Right hindlimb (tissue), 1 donor: ENCODE measurements at places on chromosomes 2 and 18.

DNA sequence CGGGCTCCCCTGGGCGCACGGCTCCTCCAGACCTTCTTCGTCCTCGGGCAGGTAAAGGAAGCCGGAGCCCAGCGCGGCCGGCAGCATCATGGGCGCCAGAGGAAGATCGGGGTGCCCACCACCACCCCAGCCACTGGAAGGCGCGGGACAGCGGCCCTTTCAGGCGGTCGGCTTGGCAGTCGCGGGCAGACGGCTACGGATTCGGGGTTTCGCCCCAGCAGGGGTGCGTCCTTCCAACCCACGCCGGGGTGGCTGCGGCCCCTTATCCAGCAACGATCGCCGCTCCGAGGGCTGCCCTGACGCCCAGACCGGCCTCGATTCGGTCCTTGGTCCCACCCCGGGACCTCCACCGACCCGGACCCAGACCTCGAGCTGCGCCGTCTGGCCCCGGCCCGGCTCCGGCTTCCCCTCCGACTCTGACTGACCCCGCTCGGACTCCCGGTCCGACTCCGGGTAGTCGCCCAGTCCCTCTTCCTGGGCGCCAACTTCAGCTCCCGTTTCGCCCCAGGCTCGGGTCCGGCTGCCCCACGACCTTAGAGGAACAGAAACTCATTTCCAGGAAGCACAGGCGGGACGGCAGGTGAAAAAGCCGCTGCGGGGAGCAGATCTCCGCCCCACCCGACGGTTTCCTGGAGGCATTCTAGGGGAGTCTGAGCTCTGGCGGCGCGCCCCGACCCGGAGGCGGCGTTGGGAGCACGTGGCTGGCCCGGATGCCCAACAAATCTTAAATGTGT, 30.2 kb upstream of the SSB start:
- peak; percentile 31 for DNase-seq

GRCh38 chr2:197297772-197298318, 12.7 kb downstream of the ANKRD44 start:
- DNase-seq = no peak

DNA sequence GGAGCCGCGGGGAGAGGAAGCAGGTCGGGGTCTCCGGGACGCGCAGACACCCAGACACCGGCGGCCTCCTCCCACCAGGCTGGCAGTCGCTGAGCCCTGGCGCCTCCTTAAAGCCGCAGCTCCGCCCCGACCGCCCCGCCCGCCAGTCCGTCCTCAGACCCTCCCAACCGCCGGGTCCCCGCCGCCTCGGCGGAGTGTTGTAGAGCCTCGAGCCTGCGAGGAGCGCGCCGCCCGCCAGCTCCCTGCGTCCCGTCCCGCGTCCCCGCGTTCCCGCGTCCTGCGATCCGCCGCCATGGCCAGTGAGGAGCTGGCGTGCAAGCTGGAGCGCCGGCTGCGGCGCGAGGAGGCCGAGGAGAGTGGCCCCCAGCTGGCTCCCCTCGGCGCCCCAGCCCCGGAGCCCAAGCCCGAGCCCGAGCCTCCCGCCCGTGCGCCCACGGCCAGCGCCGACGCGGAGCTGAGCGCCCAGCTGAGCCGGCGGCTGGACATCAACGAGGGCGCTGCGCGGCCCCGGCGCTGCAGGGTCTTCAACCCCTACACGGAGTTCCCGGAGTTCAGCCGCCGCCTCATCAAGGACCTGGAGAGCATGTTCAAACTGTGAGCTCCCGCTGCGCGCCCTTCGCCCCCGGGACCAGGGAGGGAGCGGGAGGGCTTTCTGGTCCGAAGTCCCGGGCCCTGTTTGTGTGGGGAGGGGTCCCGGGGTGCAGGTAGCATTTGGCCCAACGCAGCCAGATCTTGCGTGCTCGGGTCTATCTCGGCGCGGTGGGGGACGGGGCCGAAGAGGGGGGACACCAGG, at the start of gene EFHD1:
Gene EFHD1 (plus strand): TSS at position 192 of the 793 bp plus-strand sequence. CDS start 101 bp downstream, at position 293.
- peak; percentile 89 for DNase-seq

- no peak for DNase-seq
These were observed 30.3 kb downstream of the STEAP3 start for GRCh38 chr2:119253760-119254600.

GRCh38 chr2:138665937-138666336, 114.3 kb downstream of the NXPH2 start:
- no peak for DNase-seq

DNA sequence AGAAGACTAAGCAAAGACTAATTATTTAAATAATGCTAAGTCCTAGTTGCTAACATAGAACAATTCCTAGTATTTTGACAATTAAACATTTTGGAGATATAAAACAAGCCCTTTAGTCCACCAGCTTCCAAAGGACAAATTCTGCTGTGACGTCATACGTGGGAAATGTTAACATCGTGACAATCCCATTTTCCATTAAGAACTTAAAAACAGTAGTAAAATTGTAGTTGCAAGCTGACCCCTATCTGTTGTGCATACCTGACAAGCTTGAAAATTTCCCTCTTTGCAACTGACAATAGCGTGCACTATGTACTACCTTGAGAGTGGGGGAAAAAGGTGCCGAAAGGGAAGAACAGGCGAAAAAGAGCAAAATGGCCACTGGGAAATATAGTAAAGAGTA, 279.8 kb downstream of the ZNF521 start:
- no peak for DNase-seq

GRCh38 chr2:42493468-42494354, at the start of gene KCNG3:
Gene KCNG3, minus strand, starts transcription at chr2:42493982. Its CDS starts 481 bp downstream, at chr2:42493501.
- peak; percentile 73 for DNase-seq

GRCh38 chr2:73112026-73112912, 479 bp downstream of the RAB11FIP5 start:
- DNase-seq = peak; percentile 40

DNA sequence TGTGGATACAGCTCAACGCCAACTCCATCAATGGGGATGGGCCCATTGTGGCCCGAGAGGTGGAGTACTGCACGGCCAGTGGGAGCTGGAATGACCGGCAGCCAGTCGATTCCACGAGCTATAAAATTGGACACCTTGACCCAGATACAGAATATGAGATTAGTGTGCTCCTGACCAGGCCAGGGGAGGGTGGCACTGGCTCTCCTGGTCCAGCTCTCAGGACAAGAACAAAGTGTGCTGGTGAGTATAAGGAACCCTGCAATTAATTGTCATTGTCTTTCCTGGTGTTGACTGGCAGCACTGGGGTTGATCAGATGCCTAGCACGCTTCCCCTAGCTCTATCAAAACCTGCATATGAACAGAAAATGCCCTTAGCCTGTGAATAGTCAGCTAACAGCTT, 388.1 kb downstream of the PTPRM start:
- DNase-seq = no peak

DNA sequence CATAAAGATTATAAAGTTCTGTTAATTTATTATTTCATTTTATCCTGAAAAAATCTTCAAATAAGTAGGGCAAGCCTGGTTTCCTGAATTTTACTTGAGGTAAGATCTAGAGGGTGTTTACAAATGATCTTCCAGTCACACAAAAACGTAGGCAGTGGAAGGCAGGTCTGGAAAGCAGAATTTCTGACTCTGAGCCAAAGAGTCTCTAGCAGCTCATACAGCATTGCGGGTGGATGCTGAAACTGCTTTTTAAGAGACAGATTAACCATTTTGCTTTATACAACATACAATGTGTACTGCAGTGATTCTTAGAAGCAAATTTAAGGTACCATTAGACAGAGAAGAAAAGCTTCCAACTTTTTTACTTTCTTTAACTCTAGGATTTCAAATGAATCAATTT, 117.0 kb downstream of the FTCDNL1 start:
- DNase-seq = no peak

DNA sequence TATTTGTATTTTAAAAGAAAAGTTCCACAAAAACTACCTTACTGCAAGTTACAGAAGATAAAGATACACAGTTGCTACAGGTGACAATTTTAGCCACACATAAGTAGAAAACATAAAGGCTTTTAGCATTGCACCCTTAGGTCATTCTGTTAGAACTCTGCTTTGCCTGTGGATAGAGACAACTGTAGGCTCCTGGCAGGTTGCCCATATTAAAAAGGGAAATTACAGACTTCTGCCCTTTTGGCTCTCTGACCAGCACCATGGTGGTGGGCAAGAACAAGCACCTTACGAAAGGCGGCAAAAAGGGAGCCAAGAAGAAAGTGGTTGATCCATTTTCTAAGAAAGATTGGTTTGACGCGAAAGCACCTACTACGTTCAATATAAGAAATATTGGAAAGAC, 223.3 kb downstream of the MC4R start:
- no peak for DNase-seq

DNA sequence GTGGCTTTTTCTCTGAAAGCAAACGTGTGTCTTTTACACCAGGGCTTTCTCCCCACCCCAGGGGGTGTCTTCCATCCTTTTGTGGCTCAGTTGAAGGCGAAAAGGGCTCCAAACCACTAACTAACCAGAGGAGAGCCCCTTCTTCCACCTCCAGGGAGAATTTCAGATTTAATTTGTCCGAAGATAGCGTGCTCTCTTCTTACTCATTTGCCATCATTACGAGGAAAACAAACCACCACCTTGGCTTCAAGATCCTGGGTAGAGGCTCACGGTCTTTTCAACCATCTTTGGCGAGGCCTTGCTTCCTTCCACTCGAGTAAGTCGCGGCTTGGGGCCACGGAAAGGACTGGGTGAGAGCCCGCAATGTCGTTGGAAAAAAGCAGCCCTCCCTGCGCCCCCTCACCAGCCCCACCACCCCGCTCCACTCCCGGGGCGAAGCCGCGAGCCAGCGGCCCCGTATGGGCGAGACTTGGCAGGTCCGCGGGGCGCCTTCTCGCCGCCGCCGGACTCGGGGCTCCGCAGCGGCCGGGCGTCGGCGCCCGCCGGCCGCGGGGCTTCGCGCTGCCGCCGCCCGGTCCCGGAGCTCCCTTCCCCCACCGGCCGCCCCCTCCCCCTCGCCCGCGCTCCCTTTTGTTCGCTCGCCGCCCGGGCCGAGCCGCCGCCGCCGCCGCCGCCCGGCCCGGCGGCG, 1.7 kb upstream of the ZNF532 start:
- DNase-seq = peak; percentile 51

DNA sequence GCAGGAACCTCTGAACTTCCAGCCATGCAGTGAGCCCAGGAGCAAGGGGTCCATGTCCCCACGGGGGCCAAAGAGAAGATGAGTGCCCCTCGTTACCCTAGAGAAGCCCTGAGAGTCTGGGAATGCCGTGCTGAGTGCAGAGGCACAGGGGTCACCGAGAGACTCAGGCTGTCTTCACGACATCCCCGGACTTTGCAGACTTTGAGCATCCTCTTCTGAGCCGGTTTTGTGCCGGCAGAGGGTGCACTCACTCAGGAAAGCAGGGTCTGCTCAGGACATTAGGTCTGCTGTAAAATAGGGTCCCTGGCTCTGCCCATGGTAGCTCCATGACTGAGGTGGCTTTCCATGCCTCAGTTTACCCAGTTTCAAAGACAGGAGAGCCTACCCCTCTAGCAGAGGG, 71.0 kb downstream of the GALNT14 start:
- DNase-seq = no peak

- DNase-seq = no peak
These were observed 71.2 kb upstream of the STPG4 start for GRCh38 chr2:47226132-47226922.

DNA sequence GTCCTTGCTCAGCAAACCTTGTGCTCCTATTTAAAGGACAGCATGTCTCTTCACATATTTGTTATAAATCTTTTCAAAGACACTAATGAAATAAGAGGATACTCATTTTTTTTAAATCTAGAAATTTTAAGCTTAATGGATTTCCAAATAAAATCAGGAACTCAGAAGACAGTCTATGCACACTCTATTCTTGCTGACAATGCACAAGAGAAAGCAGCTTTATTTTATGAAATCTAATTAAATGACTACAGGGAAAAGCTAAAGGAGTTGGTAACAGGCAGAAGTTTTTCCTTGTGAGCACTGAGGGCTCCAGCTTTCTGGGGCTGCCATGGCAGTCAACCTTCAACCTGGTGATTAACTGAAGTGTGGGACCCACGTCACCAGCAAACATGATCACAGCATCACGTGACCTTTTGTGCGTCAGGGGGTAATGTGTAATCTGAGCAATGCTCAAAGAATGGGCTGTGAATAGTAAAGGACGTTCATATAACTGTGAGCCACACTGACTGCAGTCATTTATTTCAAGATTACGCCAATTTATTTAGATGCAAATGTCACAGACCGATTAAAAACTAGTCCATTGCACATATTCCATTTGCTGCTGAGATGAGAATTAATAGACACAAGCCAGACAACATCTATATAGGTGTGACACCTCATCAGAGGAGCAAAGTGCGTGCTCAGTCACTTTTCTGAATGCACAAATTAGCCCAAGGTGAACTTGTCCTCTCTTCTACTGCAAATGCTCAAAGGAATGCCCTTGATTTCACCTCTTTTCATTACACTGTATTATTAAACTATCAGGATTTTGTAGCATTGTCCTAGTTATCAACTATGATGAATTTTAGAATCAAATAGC, 11.6 kb upstream of the DNER start:
- no peak for DNase-seq

GRCh38 chr2:1222056-1222455, 191.2 kb upstream of the TPO start:
- no peak for DNase-seq

DNA sequence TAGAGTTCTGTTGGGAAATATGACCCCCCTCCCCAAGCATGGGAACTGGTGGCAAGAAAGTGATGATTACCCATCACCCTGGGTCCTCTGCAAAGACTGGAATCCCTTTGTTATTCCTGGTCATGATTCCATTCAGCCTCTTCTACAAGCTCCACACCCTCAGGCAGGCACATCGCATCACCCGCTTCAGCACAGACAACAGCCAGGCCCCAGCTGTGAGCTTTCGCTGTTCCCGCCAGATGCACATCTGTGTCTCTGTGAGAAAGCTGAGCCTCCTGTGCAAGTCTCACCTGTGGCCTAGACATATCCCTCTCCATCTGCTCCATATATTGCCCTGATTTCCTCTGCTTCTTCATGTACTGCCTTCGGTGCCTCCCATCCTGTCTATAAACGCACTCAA, 368.0 kb upstream of the RAB6C start:
- no peak for DNase-seq

- no peak for DNase-seq
These were observed 23.4 kb downstream of the MGAT5 start for GRCh38 chr2:134277223-134277622.

GRCh38 chr2:42321452-42322064, 39.5 kb downstream of the COX7A2L start:
- no peak for DNase-seq

- no peak for DNase-seq
These were observed 22.3 kb upstream of the FOSL2 start for GRCh38 chr2:28370354-28370753.

DNA sequence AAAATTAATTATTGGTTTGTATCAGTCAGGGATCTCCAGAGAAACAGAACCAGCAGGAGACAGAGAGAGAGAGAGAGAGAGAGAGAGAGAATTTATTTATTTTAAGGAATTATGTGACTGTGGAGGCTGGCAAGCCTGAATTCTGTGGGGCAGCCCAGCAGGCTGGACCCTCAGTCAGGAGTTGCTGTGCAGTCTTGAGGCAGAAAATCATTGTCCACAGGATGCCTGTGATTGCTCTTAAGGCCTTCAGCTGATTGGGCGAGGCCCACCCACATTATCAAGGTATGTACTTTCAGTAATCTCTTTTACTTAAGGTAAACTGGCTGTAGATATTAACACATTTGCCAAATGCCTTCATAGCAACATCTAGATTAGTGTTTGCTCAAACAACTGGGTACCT, 155.3 kb downstream of the SEPTIN10 start:
- no peak for DNase-seq

- DNase-seq = no peak
These were observed 159.6 kb downstream of the RND3 start for GRCh38 chr2:150327564-150328489.
